Effector CD8-positive, alpha-beta T cell (primary cell): ENCODE measurements at places on chromosomes 2 and 18.

GRCh38 chr2:179096090-179096489, 46.2 kb upstream of the CCDC141 start:
- no peak for DNase-seq

GRCh38 chr2:27306136-27306535, 2.1 kb downstream of the UCN start:
- no peak for DNase-seq

- no peak for DNase-seq
Measured at GRCh38 chr2:86284987-86285386, 52.4 kb downstream of the REEP1 start.

DNA sequence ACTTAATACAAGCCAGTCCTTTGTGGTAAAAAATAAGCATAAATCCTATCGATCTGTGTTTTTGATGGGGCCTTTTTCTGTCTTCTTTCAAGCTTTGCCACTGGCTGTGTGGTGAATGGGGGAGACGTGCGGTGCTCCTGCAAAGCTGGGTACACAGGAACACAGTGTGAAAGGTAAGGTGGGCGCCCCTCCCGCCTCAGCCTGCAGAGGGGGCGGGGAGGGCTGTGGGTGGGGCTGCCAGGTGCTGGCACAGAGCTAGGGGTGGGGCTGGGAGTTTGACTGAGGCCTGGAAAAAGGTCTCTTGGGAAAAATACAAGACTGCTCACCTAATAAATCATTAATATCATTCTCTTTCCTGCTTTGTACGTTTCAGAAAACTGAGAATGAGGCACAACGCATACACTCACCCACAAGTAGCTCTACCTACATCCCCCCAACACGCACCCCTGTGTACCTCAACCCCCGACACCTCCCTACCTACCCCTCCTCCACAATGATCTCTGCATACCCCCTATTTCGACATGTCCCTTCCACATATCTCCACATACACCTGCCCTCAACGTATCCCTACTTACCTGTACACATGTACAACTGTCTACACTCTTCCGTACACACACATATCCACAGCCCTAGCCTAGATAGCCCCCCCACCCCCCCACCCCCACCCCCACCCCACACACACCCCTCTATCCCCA, 129.7 kb upstream of the TTC39C start:
- DNase-seq, result no peak

- DNase-seq, result no peak
Measured at GRCh38 chr2:236261452-236261851, 2.8 kb downstream of the ASB18 start.

DNA sequence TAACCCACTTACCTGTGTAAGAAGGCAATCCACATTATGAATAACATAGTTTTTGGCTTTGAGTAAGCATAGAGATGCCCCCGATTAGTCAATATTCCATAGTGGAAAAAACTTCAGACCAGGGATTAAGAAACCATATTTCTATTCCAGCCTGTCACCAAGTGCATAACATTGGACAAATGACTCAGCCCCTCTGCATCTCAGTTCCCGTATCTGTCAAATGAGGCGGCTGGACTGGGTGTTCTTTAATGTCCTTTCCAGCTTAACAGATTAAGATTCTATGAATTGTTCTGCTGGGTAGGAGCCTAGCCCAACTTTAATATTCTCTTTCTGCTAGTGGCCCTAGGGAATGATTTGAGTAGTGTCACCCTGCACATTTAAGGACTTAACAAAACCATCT, 11.8 kb upstream of the FTCDNL1 start:
- no peak for DNase-seq

DNA sequence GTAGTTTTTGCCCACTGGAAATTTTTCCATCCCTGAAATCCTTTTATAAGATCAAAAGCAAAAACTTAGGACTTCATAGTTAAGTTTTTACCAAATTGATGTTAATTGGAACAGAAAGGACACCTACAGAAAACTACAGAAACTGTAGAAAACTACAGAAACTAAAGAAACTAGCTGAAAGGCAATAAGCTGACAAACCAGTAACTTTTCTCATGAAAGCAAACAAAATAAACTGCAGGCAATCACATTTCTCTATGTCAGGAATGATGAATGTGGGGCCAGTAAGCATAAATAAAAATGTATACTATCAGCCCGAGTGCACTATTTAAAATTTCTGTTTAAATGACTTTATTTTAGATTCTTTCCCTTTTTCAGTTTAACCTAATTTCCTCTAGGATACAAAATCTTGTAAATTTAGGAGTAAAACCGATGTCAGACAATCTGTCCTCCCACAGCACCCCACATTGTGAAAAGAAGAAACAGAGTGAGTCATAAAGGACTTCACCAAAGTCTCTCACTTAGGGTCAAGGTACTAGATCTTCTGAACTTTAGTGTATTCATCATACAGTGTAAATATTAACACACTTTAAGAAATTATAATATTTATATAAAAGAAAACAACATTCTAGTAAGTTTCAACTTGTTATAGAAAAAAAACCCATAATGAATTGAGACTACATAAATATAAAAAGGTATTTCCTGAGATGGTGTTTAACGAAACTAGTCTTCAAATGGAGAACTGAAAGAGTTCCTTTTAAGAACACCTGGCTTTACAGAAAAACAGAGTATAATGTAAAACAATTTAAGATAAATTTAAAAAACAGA, 46.6 kb downstream of the USP40 start:
- no peak for DNase-seq

DNA sequence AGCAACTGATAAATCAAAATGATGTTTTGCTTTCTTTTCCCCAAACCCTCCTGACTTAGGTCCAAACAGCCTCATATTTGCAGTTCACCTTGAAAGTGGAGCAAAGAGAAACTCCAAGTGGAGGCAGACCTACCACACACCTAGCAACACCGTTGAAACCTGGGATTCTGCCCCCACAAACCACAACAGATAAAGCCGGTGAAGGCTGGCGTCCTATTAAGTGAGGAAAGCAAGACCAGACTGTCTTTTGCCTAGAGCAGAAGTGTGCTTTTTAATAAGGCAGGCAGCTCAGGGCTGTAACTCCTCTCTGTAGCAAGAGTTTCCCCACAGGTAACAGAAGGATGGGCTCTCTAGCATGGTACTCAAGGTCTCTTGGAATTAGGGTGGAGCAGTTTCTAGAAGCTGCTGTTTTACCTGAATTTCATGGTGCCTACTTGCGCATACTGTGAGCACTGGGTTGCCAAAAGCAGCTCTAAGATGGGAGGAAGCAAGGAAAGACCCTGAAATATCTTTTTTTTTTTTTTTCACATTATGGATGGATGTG, 336.9 kb downstream of the BCL11A start:
- no peak for DNase-seq

DNA sequence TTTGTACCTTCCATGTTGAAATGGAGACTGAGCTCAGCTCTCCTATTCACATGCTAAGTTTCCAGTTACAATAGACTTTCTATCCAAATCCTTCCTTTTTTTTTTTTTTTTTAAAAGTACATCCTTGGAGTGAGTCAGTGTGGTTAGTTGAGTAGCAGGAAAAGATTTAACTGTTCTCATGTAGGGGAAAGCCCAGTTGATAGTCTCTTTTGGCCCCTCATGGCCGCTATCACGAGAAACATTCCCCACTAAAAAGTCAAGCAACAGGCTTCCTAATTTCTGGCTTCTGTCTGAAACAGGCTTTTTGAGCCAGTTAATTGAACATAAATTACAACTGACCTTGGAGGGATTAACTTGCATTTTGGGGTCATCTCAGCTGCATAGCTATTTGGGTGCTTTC, 161.3 kb downstream of the MEIS1 start:
- DNase-seq, result no peak

GRCh38 chr2:65367524-65367923, 64.9 kb downstream of the SPRED2 start:
- DNase-seq, result no peak

DNA sequence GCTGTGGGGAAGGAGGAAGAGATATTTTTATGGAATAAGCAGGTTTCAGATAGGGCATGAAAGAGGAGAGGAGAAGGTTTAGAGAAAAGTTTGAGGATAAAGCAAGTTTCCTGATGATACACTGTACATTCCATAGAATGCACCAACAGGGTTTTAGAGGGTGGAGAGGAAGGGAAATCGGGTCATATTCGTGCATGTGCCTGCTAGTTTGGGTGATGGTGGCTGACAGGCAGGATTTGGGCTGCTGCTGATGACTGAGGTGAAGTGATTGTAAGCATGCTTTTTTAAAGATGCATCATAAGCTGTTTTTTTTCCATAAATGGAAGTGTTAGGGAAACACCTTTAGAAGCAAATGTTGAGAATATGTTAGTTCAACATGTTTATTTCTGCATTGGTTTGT, 68.8 kb downstream of the PMAIP1 start:
- no peak for DNase-seq

- no peak for DNase-seq
Measured at GRCh38 chr2:69138793-69139459, 125.9 kb downstream of the ANTXR1 start.

- DNase-seq, result no peak
Measured at GRCh38 chr2:108575132-108575966, 41.1 kb downstream of the LIMS1 start.

DNA sequence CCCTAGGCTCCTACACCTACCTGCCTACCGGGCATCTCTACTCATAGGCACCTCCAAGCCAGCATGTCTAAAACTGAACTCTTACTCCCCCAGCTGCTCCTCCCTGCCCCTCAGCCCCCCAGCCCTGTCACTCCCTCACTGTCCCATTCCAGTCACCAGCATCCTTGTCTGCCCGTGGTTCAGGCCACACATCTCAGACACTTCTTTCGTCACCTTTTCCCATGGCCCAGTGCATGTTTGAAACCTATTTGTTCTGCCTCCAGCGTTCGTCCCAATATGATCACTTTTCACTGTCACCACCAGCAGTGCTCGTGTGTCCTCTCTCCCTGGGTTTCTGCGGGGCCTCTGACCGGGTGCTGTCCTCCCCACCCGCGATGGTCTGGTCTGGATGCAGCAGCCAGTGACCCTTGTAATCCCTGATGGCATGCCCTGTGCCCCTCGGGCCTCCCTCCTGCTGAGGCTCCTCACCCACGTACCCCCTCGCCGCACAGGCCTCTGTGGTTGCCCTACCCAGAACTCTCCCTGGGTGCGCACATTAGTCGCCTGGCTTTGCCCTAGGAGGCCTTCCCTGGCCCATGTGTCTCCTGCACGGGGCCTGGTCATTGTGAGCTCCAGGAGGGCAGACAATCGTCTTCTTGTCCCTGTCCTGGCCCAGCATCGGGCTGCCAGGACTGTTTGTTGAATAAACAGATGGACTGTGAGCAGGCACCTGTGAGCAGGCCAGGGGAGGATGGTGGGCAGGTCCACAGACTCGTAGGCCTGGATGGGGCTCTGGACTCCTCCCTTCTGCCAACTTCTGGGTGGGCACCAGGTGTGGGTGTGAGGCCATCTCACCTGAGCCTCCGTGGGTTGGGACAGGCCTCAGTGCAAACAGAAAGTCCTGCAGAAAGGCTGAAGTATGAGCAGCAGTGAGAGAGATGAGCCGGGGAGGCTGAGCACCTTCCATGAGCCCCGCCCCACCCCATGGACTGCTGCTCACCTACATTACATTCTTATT, 15.5 kb downstream of the LDLRAD4 start:
- no peak for DNase-seq

- no peak for DNase-seq
Measured at GRCh38 chr2:98793275-98793674, 62.3 kb upstream of the MGAT4A start.

DNA sequence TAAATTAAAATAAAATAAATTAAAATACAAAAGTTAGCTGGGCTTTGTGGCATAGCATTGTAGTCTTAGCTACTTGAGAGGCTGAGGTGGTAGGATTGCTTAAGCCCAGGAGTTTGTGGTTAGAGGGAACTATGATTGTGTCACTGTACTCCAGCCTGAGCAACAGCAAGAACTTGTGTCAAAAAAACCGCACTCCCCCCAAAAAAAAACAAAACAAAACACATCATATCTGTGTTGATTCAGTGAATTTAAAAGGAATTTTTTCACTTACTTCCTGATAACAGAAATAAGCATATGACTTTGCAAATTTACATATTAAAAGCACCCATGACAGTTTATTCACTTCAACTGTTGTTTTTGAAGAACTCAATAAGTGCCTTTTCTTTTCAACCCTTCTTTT, 68.1 kb upstream of the PELI1 start:
- no peak for DNase-seq

DNA sequence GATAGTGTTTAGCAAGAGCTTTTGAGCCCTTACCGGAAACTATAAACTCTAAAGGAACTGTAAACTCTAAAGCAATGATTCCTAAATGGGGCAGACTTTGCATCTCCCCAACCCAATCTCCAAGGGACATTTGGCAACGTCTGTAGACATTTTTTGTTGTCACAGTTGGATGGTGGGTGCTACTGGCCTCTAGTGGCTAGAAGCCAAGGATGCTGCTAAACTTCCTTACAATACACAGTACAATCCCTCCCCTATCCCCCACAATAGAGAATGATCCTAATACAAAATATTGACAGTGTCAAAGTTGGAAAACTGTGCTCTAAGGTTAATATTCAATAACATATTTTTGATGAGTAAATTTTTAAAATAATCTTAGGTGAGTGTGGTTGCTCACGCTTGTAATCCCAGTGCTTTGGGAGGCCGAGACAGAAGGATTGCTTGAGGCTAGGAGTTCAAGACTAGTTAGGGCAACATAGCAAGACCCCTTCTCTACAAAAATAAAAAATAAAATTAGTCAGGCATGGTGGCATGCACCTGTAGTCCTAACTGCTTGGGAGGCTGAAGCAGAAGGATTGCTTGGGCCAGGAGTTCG, 66.7 kb downstream of the PTPN4 start:
- DNase-seq, result no peak
